Activated CD8-positive, alpha-beta memory T cell treated with anti-CD3 and anti-CD28 coated beads for 48 hours (primary cell): ENCODE measurements at places on chromosomes 16 and 17.
A peak's percentile ranks its signal among the peaks of the same experiment; 100 is the strongest.

DNA sequence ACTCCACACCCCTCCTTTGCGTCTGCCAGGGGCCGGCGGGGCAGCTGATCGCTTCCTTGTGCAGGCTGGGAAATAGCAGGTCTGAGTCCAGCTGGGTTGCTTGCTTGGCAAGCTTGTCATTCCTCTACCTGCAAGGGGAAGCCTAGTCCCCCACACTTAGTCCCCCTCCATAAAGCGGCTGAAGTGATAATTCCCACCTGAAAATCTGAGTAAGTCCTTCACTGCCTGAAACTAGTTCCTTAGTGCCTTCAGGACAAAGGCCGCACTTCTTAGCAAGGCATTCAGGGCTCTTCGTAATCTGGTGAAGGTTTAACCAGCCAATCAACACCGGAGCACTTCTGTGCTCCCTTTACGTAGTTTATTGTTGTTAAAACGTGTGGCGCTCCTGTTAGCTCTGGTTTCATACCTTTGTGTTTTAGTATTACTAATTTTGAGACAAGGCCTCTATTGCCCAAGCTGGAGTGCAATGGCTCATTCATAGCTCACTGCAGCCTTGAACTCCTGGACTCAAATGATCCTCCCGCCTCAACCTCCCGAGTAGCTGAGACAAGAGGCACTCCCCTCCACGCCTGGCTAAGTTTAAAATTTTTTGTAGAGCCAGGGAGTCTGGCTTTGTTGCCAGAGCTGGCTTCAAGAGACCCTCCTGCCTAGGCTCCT lies 817 bp downstream of the PSKH1 start:
- no peak for DNase-seq

- DNase-seq, result no peak
Measured at GRCh38 chr17:57368637-57369336, 112.5 kb downstream of the MSI2 start.

DNA sequence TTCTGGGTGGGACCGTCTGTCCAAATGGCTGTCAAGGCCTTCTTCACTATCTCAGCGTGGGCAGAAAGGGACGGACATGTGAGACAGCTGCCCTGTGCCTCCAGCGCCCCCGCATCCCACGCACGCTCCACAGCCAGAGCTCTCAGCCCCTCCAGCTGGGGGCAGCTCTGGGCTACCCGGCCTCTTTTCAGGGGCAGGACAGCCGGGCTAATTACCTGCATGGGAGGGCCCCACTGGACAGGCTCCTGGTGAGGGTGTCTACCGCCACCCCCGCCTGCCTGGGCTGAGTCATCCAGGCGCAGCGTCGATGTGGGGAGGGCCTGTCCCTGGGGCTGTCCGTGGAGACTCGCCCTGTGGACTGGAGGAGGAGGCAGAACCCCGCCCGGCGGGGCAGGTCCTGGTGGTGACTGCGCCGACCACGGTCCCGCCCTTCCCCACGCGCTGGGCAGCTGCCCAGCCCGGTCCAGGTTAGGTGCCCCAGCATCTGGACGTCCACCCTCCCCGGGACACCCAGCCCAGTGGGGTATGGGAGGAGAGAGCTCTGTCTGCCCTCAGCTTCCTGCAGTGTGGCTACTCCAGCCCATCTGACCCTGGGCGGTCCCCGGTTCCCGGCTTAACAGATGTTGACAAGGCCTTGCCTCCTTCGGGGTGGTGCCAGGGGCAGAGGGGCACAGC lies 5.9 kb upstream of the METRNL start:
- no peak for DNase-seq

DNA sequence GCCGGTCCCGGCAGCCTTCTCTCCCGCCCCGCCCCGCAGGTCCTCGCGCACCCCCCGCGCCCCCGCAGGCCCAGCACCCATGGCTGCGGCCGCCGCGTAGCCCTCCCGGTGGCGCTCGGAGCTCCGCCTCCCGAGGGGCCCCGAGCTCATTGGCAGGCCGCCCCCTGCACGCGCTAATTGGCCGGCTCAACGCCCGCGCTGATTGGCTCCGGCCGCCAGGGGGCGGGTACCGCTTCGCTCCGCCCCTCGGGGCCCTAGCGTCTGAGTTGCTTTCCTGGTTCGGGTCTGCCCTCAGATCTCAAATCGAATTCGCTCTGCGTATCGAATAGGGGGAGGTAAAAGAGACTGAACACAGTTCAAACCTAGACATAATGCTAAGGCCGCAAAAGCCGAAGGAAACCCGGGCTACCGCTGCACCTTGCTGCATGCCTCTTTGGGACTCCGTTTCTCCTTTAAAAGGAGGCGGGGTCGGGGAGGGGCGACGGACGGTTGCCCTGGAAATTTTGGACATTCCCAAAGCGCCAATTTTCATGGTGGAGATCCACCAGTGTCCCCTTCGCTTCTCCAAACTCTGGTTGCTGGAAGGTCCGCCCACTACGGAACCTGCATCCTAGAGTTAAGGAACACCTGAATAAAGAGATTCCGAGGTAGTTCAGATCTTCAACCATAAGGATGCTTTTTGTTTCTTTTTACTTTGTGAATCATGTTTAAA lies at the start of gene DEXI:
DEXI (minus strand) TSS at position 117 of the 712 bp plus-strand sequence. CDS start 463 bp downstream, outside the sequence.
- DNase-seq, result peak; percentile 89

DNA sequence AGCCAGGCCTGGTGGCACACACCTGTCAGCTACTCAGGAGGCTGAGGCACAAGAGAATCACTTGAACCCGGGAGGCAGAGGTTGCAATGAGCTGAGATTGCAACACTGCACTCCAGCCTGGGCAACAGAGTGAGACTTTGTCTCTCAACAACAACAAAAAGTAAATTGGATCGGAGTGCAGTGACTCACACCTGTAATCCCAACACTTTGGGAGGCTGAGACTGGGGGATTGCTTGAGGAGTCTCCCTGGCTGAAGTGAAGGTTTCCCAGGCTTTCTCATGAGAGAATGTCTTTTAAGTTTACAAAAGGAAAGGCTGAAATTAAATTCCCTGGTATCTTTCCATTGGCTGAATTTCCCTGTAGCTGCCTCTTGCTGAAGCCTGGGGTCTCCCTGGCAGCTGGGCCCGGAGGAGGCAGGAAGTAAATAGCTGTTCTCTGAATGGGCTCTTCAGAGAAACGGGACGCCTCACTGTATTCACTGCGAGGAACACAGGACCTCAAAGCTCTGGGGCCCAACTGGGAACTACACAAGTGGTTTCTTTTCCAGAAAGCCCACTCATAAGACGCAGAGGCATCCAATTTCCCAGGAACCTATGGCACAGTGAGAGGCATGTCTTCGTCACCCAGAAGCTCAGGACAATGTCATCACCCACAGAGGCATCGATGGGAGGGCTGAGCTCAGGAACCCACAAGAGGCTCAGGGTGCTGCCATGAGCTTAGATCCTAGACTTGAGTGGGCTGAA lies 77.4 kb upstream of the SMURF2 start:
- DNase-seq, result no peak

DNA sequence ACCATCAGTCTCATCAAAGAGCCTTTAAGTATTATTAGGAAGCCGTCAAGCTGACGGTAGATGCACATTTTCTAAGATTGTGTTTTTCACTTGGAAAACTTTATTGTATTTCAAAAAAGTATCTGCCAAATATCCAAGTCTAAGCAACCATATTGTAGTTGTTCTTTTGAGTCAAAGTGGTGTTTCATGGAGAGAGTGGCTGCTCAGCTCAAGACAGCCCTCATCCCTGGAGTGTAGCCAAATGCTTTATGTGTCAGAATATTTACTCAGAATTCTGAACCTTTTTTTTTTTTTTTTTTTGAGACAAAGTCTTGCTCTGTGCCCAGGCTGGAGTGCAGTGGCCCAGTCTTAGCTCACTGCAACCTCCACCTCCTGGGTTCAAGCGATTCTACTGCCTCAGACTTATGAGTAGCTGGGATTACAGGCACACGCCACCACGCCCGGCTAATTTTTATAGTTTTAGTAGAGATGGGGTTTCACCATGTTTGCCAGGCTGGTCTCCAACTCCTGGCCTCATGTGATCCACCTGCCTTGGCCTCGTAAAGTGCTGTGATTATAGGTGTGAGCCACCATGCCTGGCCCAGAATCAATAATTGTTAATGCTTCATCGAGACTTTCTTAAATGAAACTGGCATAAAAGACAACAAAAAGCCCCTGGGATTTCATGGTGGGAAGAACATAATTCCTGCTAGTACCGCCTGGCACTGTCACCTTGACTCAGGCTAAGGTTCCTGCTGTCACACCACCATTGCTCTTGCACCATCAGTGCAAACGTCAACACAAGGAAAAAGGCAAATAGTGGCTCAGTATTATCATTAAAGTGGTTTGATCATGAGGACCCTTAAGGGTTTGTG lies 45.5 kb downstream of the PRKCA start:
- DNase-seq, result no peak

DNA sequence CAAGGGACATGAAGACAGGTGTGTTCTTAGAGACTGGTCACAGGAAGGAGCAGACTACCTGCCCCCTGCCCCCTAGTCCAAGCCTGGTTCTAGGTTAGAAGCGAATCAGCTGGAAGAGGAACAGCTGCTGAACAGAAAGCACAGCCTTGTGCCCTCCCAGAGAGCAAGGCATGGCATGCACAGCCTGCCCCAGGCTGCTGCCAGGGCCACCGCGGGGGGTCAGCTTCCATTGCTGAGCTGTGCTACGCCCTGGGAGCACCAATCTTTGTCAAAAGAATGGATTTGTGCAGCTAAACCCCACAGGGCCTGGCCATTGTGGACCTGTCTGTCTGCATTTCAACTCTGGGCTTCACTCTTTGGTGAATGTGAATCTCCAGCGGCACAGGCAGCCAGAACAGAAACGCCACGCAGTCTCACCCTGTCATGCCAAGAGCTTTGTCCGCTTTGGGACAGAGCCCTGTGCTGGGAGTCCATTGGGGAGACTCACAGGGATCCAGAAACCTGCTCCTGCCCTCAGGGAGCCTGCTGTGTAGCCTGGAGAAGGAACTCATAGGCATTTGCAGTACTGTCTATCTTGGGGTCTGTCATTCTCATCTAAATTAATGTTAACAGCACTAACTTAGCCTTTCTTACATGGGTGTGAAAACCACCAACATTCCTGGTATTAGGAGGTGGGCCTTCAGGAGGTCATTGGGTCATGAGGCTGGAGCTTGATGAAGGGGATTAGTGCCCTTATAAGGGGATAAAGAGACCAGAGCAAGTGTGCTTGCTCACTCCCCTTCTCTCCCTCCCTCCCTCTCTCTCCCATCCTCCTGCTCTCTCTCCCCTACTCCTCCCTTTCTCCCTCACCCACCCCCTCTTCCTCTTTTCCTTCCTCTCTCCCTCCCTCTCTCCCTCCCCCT lies 25.6 kb upstream of the CDRT4 start:
- DNase-seq, result no peak

DNA sequence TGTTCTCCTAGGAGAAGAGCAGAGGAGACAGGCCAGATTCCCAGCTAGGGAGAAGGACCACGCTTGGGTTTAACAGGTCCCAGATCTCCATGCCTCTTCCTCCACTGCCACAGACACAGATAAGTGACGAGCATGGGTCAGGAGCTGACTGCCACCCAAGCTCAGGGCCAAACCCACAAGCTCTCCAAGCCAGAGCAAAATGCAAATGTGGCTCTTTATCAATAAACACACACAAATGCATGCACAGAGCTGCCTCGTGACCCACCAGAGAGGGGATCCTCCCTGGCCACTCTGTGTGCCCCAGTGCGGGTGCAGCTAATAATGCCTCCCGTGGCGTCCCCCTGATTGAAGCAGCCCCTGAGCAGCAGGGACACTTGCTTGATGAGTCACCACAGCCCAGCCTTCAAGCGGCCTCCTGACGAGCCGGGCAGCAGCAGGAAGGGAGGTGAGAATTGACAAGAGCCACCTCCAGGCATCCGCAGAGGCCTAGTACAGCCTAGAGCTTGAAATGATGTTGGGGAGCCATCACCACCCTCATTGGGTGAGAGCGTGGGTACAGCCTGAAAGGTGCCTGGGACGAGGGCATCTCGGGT lies 143.9 kb downstream of the CCDC182 start:
- DNase-seq, result no peak

DNA sequence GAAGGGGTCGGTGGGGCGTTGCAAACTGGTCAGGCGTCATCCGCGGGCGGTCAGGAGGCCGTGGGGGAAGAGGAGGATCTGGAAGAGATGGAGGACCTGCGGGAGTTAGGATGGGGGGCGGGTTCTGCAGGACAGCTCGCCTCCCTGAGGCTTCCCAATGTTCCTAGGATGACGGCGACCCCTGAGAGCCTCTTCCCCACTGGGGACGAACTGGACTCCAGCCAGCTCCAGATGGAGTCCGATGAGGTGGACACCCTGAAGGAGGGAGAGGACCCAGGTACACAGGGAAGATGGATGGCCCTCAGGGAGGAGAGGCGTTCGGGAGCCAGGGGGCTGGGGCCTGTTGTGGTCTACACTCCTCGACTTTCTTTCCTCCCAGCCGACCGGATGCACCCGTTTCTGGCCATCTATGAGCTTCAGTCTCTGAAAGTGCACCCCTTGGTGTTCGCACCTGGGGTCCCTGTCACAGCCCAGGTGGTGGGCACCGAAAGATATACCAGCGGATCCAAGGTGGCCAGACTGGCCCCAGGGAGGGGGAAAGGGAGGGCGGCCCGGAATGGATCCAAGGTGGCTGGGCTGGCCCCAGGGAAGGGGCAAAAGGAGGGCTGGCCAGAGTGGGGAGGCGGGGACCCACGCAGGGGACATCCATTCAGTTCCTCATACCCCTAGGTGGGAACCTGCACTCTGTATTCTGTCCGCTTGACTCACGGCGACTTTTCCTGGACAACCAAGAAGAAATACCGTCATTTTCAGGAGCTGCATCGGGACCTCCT lies 839 bp downstream of the PLD2 start:
- no peak for DNase-seq

- peak; percentile 80 for DNase-seq
Measured at GRCh38 chr17:40317880-40318829, 9.2 kb downstream of the RARA start.

DNA sequence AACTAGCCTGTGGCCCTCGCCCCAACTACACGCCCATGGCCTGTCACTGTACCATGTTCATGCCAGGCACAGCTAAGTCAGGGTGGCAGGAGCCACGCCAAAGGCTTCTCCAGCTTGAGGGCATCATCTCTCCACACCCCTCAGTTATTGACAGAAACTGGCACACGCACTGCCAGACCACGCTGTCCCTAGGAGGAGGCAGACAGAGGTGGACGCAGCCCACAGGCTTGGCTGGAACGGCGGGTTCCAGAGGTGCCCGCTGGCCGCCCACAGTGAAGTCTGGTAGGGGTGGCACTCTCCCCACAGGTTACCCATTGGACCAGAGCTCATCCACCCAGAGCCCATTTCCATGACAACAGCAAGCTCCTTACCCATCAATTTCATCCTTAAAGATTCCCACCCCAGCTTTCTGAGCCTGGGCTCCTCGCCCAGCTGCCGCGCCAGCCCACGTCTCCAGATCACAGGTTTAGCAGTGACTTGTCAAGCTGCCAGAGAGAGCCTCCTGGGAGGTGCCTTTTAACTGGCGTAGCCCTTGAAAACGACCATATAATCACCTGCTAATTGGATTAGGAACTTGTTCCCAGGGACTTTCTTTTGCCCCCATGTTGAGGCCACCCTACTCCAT lies 27.9 kb downstream of the RPRML start:
- DNase-seq, result no peak
